ENCODE measurements at places on chromosomes 4 and X.

DNA sequence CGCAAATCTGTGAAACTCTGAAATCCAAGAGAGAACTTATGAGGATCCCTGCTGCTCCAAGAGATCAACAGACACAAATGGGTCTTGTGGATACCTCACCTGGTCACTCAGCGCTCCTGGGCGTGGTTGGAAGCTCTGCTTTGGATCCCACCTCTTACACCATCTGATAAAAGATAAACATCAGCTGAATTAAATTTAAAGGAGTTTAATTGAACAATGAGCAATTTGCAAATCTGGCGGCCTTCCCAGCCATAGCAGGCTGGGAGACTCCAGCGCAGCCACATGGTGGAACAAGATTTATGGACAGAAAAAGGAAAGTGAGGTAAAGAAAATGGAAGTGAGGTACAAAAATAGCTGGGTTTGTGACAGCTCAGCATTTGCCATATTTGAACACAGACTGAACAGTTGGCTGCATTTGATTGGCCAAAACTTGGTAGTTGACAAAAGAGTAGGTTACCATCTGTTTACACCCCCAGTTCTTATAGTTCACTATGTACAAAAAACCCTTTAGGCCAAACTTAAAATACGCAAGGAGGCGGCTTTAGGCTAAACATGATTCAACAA is 437.3 kb upstream of the NDST3 start:
- no peak for DNase-seq

DNA sequence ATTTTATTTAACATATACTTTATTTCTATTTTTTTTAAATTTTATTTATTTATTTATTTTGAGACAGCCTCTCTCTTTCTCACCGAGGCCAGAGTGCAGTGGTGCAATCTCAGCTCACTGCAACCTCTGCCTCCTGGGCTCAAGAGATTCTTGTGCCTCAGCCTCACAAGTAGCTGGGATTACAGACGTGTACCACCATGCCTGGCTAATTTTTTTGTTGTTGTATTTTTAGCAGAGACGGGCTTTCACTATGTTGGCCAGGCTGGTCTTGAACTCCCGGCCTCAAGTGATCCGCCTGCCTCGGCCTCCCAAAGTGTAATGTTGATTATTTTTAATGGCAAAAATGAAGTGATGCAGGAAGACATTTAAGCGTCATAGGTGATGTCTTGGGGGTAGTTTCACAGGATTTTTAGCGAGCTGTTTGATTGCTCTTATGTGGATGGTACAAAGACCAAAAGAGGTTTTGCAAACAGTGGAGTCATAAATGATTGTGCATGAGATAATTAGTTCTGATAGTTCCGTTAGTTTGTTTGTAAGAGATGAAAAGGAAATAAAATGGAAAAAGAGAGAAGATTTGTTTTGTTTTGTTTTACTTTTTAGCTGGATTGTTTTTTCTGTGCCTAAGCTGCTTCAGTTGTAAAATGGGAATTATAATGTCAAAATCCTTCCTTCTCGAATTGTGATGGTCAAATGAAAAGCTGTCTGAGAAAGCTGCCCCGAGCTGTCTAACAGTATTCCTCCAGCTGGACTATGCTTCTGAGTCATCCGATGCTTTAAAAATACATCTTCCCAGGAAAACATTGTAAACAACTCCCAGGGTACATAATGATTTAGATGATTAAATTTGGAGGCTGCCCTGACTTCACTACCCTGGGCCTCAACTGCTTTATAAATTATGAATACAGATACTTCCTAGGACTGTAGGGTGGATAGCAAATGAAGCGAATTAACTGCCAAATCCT is 14.7 kb downstream of the RHOH start:
- DNase-seq = no peak

DNA sequence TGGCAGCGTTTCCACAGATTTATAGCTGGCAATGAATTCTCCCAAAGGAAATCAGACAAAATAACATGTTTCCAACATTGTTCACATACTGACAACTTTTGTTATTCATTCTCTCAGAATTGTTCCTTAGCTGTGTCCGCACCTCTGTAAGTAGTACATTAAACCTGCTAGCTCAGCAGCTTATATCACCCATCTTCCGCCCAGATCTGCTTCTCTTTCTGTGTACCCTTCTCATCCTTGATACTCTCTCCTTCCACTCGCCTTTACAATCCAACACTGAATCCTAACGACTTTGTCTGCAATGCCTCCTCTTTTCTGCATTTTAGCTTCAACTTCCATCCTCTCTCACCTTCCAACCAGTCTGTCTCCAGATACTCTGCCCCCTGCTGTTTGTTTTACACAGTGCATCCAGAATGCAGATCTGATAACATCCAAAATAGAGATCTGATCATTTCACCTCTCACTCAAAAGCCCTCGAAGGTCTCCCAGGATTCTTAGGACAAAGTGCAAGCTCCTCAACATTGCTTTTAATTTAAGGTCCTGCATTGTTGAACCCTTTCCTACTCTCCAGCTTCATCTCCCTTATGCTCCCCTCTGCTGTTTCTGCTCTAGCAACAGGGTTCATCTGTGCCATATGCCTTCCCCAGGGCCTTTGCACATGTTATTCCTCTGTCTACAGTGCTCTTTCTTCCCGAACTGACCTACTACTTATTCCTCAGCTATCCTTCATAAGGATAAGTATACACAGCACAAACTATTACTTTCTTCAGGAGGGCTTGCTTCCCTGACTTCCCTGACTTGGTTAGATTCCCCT is 67.3 kb upstream of the VBP1 start:
- DNase-seq = no peak

GRCh38 chrX:153642051-153642654 is 4.8 kb upstream of the DUSP9 start:
- no peak for DNase-seq

DNA sequence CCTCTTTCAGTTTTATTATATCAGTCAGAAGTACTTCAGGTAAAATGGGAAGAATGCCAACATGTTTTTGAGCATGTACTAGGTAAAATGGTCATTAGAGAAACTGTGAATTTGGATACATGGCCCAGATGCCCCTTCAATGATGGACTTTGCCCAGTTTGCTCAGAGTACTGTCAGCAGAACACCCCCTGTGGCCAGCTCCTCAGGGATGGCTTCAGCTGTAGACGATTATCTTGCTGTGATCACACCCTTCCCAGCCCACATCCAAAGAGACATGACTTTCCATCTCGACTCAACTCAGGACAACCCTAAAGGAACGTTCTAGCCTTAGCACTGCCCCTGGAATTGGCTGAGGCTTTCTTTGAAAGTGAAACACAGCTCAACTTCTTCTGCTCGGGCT is 439.1 kb downstream of the PACRGL start:
- no peak for DNase-seq

GRCh38 chr4:140117947-140118346 is 36.0 kb downstream of the MAML3 start:
- DNase-seq = no peak

- DNase-seq = no peak
Measured at GRCh38 chr4:115918149-115918548, 804.7 kb upstream of the NDST4 start.

DNA sequence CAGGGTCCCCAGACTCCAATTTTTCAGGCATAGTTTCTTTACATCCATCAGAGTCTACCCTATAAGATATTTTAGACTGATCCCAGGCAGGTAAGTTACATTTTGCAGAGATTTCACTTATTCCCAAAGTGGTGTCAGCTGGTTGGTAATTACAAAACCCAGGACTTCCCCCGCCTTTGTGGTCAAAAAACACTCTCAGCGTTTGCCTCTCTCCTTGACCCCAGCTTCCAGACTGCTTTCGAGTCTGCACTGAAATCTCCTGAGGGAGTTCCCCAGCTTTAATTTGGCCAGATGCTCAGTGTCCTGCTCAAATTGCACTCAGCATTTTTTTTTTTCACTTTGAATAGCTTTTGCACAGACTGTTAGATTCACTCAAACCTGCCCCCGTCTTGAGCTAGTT is 11.2 kb upstream of the AMOT start:
- no peak for DNase-seq

DNA sequence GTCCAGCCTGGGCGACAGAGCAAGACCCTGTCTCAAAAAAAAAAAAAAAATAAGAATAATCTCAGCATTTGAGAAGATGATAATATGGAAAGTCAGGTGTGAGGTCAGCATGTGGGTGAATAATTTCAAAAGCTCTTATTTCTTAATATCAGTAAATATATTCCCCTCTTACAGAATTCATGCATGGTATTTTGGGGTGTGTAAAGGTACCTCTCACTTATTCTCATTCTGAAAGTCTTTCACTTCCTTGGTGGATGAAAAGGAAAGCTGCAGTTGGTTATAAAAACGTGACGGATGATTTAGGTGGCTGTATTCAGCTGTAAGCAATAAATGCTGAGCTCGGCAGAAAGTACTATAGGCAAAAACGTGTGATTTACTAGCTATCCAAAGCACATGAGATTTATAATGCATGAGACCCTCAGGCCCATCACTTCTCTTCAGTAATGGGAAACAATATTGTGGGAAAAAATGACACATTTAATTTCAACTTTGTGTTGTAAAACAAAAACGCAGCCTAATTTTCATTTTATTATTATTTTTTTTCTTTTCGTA is 353.2 kb upstream of the MAGEB2 start:
- DNase-seq = no peak

- DNase-seq = no peak
Measured at GRCh38 chr4:88623097-88623496, 30.8 kb downstream of the HERC3 start.

DNA sequence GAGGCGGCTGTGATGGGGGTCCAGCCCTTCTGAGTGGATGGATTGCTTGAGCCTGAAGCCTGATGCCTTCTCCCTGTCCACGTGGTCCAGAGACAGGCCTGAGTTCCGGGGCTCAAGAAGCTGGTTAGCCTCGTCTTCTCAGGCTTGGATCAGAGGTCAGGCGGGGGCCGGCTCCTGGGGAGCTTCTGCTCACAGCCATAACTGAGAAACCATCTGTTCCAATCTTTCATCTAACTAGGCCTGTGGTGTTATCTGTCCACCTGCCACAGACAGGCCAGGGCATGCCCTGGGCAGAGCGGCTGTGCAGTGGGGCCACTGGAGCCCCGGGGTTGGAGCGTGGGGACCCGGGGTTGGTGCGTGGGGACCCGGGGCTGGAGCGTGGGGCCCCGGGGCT is 63.1 kb downstream of the SORCS2 start:
- DNase-seq = no peak

Data from NCI-H2081 (cell line).